ENCODE measurements at places on chromosomes 5 and 9.

DNA sequence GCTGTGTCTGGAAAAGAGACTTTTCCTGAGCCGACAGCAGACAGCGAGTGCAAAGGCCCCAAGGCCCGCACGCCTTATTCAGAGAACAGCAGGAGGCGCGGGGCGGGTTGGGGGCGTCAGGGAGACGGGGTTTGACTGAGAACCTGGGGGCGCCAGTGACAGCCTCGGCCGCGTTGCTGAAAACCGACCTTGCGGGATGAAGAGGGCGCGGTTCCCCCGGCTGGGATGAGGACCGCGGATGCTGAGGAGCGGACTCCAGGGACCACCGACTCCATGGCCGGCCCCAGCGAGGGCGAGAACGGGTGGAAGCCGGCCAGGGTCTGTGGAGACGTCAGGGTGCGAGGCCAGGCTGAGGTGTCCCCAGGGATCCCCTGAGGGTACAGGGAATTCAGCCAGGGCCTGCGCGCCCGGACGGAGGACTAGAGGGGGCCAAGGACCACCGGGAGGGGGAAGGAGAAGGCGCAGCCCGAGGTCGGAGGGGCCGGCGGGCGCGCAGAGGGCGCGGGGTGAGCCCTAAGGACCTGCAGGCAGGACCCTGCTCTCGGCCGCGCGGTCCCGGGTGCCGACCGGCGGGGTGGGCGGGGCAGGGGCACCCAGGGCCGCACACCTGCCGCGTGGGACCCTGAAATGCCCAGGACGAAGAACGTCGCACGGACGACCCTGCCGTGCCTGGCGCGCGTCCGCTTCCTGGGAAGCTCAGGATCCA lies 837 bp upstream of the AHRR start:
- DNase-seq, result no peak

- no peak for DNase-seq
Observed at GRCh38 chr9:16811987-16812685, 58.3 kb downstream of the BNC2 start.

DNA sequence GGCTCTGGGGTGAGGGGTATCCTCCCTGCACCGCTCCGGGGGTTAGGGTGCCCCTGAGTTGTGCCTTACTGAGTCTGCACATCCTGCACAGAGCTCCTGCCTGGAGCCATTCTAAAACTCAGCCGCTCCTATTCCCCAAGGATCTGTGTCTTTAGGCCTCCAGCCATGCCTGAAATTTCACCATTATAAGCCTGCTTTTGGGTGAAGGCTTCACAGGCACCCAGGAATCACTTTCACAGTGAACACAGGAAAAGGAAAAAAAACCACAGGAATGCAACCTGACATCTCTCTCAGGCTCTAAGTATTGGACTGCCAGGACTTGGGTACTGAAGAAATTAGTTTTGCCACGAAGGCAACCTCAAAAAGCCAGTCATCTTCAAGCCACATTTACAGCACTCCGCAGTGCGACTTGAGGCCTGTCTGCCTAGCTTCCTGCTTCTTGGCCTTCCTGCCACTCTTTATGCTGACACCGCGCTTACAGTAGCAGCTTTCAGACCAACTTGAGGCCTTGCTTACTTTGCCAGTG lies 30.9 kb downstream of the GALNT10 start:
- no peak for DNase-seq

- no peak for DNase-seq
Observed at GRCh38 chr5:170104710-170105109, 987 bp upstream of the FOXI1 start.

DNA sequence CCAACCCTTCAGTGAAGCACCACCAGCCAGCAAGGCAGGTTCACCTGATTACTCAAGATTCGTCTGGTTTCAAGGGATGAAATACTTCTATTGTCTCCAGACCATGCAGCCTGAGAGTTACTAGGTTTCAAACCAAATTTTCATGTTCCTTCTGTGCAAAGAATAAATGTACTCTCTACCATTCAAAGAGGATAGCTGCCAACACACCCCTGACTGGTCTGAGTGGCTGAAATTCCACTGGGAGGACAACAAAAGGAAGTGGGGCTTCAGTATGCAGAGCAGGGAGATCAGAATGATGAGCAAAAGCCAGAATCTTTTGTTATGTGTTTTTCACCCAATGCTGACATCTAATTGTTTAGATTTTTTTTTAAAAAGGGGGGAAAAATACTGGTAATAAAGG lies 356.3 kb downstream of the BNC2 start:
- no peak for DNase-seq

GRCh38 chr9:72902268-72902667 lies 50.6 kb downstream of the ALDH1A1 start:
- no peak for DNase-seq

GRCh38 chr9:90940280-90940679 lies 138.7 kb downstream of the SYK start:
- no peak for DNase-seq

- DNase-seq, result no peak
Observed at GRCh38 chr5:107889387-107889786, 218.7 kb upstream of the EFNA5 start.

DNA sequence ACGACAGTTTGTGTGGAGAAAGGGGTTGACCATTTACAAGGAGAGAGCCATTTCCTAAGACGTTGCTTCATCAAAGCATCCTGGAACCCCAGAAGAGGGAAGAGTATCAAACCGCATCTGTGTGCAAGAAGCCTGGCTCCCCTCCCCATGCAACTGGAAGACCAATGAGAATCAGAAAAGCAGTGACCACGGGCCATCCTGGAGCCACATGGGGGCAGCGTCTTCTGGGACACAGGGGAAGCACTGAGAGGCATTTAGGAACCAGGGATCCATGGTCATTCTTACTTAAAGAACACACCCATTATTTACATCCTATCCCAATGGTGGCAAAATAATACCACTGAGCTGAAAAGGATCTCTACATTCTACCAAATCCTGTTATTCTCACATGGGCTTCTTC lies 29.3 kb downstream of the SEMA5A start:
- no peak for DNase-seq

GRCh38 chr5:93748875-93749397 lies 7.5 kb upstream of the POU5F2 start:
- DNase-seq, result no peak

GRCh38 chr5:135551593-135552447 lies 16.1 kb upstream of the NEUROG1 start:
- no peak for DNase-seq

DNA sequence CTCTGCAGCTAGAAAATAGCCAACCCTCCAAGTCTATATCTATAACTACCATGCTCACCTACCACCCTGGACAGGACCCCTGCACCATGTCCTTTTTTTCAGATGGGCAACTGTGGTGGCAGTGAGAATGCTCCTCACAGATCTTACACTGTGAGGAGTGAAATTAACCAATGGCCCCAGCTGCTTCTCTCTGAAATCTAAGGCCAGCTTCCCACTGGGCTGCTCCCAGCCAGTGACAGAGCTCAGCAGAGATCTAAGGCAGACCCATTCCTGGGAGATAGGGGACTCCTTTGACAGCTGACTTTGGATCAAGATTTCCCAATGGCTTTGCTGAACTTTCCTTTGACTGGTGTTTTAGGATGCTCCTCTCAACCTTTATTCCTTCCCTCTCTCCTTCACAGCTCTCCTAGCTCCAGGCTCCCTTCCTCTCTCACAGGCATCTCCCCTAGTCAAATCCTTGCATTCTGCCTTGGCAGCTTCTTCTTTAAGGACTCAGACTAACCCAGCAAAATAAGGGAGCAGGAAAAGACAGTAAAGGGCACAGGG lies 1.6 kb upstream of the ARAP3 start:
- DNase-seq, result no peak

GRCh38 chr5:80033513-80033912 lies 1.6 kb upstream of the THBS4 start:
- no peak for DNase-seq

DNA sequence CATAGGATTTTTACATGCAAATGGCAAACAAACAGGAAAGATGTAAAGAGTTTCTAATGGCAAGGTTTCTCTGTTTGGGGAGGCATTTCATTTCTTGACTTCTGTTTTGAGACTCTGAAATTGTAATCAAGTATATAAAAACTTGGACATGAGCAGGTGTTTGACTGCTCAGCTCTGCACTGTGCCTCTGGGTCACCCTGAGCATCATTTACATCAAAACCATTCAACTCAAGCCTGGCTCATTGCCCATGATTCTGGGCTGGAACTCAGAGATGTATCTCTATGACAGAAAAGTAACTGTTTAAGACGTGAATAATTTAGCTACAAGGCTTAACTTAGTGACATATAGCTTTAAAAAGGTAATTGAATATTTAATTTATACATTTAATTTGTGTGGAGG lies 1402.4 kb upstream of the NUDT12 start:
- no peak for DNase-seq

- no peak for DNase-seq
Observed at GRCh38 chr5:10627160-10627701, 63.4 kb downstream of the ANKRD33B start.

DNA sequence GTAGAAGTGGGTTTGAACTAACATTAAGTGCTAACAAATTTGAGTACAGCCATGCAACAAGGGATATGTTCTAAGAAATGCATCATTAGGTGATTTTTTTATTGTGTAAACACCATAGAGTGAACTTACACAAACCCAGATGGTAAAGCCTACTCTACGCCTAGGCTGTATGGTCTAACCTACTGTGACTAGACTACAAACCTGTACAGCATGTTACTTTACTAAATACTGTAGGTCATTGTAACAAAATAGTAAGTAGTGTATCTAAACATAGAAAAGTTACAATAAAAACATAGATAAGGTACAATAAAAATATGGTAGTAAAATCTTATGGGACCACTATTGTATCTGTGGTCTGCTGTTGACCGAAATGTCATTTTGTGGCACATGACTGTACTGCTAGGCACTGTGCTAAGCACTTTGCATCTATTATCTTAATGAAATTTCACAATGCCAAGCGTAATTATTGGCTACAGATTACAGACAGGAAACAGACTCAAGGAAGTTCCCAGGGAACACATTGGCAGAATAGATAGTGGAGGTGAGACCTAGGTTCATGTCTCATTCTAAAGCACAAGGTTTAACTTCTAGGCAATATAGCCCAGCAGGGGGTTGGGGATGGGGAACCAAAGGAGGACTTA lies 62.7 kb downstream of the ATP10B start:
- no peak for DNase-seq

DNA sequence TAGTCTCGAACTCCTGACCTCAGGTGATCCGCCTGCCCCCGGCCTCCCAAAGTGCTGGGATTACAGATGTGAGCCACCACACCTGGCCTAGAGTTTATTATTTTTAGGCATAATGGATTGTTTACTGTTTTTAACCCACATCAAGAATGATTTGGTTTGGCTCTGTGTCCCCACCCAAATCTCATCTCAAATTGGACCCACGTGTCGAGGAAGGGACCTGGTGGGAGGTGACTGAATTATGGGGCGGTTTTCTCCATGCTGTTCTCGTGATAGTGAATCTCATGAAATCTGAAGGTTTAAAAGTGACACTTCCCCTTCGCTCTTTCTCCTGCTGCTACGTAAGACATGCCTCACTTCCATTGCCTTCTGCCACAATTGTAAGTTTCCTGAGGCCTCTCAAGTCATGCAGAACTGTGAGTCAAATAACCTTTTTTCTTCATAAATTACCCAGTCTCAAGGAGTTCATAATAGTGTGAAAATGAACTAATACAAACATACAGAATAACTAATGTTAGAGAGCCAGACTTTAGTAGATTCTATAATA lies 88.2 kb downstream of the RICTOR start:
- DNase-seq, result no peak

GRCh38 chr9:83209188-83209731 lies 146.3 kb upstream of the RASEF start:
- no peak for DNase-seq

GRCh38 chr9:126947529-126947928 lies 32.9 kb downstream of the RALGPS1 start:
- DNase-seq, result no peak
